Upper lobe of left lung (tissue), 6 donors: ENCODE measurements at places on chromosomes 2 and 18. TPM values are rescaled to one million over a fixed set of nuclear protein-coding genes. Genes with fewer than 3 reads are reported as not detected.

CNDP1 gene
- total RNA-seq = not detected

INPP5D gene
- 25.9 TPM for total RNA-seq

MARCHF4 gene
- not detected for total RNA-seq

DNA sequence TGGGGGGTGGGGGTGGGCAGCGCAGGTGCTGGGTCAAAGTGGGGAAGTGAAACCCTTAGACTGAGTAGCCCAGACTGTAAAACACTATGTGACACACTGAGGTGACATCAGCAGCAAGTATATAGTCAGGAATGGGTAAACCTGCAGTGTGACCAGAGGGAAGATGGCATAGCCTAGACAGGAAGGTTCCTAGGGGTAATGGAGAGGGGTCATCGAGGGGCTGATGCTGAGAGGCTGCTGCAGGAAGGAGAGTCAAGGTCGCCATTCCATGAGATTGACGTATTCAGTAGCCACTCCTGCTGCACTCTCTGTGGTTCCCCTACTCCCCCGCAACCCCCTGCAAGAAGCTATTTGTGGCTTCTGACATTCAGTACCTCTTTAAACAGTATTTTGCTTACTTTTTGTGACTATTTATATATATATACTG lies 111.7 kb downstream of the CHST9 start:
- no peak overlapping the region for H3K4me3 ChIP-seq
- DNase-seq = no peak
- H3K27me3 ChIP-seq = no peaks in the 10 kb centered on the region
- H3K4me1 ChIP-seq = no peaks in the 10 kb centered on the region
- no peaks in the 10 kb centered on the region for H3K36me3 ChIP-seq
- no peak overlapping the region for H3K27ac ChIP-seq

GRCh38 chr2:189959450-189959849 lies 103.1 kb downstream of the MSTN start:
- no peak for DNase-seq
- no peak overlapping the region for H3K27ac ChIP-seq
- no peak overlapping the region for H3K4me3 ChIP-seq
- H3K27me3 ChIP-seq = no peaks in the 10 kb centered on the region
- no peaks in the 10 kb centered on the region for H3K4me1 ChIP-seq
- H3K36me3 ChIP-seq = no peaks in the 10 kb centered on the region
